Transverse colon (tissue), 4 donors: ENCODE measurements at places on chromosomes 6 and 20. TPM values are rescaled to one million over a fixed set of nuclear protein-coding genes. Genes with fewer than 3 reads are reported as not detected.

DNA sequence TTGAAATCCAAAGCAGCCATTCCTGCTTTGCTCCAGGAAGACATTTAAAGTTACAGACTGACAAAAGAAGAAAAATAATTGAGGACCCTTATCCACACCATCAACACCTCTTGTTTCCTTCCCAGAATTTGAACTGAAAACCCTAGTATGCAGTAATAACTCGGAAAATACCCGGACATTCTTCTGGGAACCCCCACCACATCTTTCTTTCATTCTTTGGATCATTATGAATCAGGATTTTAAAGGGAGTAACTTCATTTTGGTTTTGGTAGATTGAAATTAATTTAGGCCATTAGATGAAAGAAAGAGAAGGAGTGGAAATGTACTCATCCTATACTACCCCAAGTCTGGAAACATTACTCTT, 213.8 kb upstream of the MARCKS start:
- no peak for DNase-seq

- DNase-seq = no peak
Measured at GRCh38 chr20:36238153-36238552, 1.9 kb downstream of the AAR2 start.

DNA sequence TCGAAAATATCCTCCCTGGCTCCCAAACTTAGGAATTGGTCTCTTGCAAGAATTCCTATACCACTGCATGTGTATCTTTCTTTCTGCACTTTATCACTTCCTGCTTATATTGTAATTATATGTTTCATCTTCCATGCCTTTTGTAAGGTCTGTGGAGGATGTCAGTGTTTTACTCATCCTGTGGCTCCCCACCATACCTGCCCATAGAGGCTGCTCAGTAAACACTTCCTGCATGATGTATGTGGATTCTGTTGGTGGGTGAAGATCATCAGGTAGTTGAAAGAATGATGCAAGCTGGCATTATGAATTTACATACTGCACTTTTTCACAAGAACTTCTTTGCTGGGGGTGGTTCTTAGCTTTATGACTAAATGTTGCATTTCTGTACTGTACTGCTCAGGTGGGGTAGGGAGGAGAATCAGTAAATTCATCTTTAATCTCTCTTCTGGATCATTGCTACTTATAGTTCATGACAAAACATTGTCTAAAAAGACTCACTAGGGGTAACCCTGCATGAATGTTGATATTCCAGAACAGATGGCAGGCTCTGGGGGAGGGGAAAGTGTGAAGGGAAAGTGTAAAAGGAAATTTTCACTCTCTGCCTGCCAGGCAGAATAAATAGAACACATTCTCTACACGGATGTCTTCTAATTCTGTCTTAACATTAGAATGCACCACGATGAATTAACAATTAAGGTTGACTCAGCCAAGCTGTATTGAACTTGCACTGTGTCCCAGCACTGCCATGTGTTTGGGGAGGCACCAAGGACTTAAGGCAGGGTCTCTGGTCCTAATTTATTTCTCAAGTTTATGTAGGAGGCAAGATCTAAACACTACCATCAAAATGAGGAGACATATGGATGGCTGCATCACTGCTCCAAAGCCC, 36.0 kb upstream of the KLHL31 start:
- no peak for DNase-seq

- no peak for DNase-seq
Measured at GRCh38 chr6:136037876-136038460, 186.5 kb downstream of the PDE7B start.

DNA sequence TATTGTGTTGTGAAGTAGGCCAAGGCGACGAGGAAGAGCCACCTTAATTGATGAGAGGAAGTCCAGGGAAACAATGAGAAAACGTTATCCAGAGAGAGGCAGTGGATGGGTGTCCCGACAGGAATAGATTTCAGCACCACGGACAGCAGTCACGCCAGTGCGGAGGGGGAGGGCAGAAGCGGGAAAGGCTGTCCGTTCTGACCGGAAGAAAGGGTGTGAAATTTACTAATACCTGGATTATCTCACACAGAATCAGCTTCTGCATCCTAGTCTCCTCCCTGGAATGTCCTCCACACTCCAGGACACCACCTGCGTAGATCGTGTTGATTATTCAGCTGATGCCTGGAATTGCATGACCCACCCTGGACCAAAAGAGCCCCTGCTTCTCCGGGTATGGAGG, 7.4 kb upstream of the BPIFA3 start:
- DNase-seq = peak; percentile 56

DNA sequence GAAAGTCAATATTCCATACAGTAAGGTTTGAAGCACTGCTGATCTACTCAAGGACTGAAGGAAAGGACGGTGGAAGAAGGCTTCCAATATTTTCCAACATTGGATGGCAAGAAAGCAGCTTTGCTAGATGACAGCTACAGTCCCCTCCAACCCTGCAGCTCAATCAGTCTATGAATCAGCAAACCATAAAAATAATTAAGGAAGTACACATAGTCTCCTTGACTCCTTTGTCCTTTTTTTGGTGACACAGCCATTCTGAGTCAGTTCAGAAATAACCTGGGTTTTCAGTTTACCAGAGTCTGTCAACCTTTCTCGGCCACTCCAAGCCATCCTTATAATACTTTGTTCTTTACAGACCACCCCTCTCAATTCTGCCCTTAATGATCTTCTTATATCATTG, 232.5 kb downstream of the IBTK start:
- no peak for DNase-seq

- no peak for DNase-seq
Measured at GRCh38 chr6:118334634-118335033, 213.5 kb upstream of the PLN start.

- DNase-seq = no peak
Measured at GRCh38 chr6:36357872-36358225, 21.2 kb upstream of the BNIP5 start.

DNA sequence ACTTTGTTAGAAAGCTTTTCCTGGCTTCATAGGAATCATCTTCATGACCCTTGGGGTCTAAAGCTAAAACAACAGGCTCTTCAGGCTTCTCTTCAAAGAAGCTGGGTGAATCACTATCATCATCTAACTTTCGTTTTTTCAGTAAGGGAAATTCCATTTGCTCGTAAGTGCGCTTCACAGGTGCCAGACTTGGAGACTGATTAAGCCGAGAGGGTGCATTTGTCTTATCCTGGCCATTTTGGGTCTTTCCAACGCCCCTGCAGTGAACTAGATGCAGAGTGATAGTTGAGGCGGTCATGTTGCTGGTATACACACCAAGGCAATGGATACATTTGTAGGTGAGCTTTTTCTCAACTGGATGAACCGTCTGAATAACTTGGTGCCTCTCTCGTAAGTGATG, 38.8 kb downstream of the ADNP start:
- no peak for DNase-seq

GRCh38 chr6:3013486-3013885, 13.8 kb downstream of the NQO2 start:
- DNase-seq = no peak

GRCh38 chr6:136063096-136063495, 187.0 kb downstream of the MTFR2 start:
- no peak for DNase-seq

GRCh38 chr20:47273591-47274235, 82.8 kb downstream of the ZMYND8 start:
- no peak for DNase-seq

GRCh38 chr20:64119301-64119680, 11.9 kb upstream of the NPBWR2 start:
- DNase-seq = no peak

- no peak for DNase-seq
Measured at GRCh38 chr20:11188843-11189603, 515.2 kb upstream of the JAG1 start.

DNA sequence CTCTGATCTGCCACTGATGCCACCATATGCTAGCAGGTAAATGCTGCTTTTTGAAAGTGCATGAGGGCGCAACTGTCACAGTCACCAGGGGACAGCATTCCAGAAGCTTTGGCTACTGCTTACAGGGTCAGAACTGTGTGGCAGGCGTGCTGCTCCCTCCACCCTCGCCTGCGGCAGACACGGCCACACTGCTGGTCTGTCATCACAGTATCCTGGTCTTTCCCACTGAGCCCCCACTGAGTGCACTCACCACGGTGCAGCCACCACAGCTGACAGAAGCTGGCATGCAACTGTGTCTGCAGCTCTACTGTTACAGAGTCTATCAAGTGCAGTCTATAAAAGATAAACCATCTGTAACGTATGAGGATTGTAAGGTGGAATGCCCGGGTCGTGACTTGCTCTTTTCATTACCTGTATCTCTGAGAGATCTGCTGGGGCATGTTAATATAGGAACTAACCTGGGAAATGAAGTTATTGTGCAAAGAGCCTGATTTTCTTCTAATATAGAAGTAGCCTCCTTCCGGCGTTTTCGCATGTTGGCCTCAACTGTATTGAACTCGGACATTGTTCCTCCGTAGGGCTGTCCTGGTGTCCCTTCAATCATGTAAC, 24.5 kb downstream of the GCLC start:
- DNase-seq = no peak

- DNase-seq = no peak
Measured at GRCh38 chr20:10680571-10680970, 6.8 kb upstream of the JAG1 start.

DNA sequence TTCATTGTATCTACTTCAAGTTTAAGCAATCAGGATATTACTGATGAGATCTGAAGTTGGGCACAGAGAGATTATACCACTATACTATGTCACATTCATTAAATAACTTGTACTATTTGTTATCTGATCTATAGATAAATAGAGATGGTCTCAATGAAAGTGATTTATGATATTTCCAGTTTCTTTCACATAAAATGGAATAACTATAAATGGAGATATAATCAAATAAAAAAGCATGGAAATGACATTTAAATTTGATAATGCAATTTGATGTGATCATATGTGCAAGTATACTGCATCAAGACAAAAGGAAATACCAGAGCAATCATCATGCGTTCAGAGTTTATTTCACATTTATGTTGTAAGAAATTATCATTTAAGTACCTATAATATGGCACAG, 368.9 kb downstream of the PKHD1 start:
- no peak for DNase-seq

DNA sequence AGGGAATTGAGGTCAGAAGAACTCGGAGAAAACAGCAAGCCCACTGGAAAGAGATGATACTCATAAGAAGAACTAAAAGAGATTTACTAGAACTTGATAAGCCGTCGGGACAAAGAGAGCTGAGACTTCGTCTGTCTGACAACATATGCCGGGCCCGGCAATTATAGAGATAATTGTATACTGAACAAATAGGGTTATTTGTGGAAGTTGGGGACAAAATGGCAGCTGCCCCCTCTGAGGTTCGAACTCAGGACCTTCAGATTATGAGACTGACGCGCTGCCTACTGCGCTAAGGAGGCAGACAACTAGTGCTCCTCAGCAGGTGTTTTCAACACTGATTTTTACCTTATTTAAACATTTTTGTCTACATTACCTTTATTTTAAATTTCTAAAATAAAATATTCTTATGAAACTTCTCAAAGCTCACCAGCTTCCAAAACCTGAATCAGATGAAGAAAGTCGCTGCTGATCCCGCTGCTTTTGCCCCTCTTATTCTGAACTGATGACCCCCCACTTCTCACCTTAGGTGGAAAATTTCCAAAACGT, 29.3 kb upstream of the TRIM27 start:
- DNase-seq = peak; percentile 37

DNA sequence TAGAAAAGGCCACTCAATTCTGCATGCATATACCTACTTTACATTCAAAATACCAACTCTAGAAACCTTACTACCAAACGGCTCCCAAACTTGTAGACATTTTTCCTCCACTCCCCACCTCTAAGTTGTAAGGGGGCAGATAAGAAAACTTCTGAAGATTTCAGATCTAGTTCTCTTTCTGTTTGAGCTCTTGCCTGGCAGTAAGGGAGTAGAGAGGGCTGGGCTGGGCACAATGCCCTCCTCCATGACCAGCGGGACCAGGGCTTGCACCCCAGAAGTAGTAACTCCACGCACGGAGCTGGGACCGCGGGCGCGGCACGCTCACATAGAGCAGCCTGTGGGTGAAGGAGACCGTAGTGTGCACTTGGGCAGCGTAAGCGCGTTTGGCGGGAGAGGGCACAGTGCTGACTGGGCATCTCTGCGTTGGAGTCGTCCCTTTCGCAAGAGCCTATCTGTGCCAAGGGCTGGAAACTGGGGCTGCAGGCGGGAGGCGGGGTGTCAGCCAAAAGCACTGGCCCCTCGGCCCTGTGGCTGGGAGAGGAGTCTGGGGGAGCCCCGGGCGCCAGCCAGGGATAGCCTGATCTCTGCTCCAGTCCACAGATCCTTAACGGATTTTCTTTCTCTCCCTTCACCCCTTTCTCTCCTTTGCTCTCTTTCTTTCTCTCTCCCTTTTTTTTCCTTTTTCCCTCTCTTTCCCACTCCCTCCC, 32.4 kb downstream of the PHACTR1 start:
- no peak for DNase-seq

DNA sequence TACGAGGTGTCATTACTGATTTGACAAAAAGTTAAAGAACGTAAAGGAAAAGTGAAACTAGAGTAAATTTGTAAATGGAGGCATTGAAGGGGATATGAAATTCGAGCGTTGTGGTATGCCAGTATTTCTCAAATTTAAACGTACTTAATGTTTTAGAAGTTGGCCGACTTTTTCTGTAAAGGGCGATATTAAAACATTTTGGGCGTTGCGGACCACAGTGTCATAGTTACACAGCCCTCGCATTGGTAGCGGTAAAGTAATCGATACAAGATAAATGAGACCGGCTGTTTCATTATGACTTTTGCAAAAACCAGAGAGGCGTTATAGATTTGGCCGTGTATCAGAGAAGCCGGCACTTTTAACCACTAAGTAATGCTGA, 39.6 kb downstream of the OR2B2 start:
- no peak for DNase-seq

- no peak for DNase-seq
Measured at GRCh38 chr6:91719414-91719813, 1132.5 kb upstream of the MAP3K7 start.

DNA sequence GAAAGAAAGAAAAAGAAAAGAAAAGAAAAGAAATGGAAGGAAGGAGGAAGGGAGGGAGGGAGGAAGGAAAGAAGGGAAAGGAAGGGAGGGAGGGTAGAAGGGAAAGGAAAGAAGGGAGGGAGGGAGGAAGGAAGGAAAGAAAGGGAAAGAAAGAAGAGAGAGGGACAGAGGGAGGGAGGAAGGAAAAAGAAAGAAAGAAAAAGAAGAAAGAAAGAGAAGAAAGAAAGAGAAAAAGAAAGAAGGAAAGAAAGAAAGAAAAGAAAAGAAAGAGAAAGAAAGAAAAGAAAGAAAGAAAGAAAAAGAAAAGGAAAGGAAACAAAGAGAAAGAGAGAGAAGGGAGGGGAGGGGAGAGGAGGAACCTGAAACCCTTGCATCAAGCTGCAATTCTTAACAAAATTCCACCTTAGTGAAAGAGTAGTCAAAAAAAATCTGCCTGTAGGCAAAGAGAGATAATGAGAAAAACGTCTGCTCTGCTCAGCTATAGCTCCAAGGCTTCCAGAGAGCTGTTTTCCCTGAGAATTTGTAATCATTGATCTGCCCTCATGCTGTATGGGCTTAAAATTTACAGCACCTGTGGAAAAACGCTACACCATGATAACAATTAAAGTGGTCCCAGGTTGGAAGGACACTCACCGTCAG, 16.7 kb upstream of the MYCT1 start:
- DNase-seq = no peak

CNBD2 gene
- total RNA-seq = not detected

SPEF1 gene
- total RNA-seq = not detected

DLGAP4 gene
- total RNA-seq = 78.0 TPM

PHACTR3 gene
- 7.1 TPM for total RNA-seq

FAM217A gene
- not detected for total RNA-seq

OXT gene
- not detected for total RNA-seq

LPIN3 gene
- 170 TPM for total RNA-seq

BCLAF1 gene
- total RNA-seq = 495 TPM

HLA-DPB1 gene
- total RNA-seq = 68.0 TPM

SYNJ2 gene
- total RNA-seq = 42.6 TPM

CST2 gene
- total RNA-seq = not detected

FOXF2 gene
- 9.0 TPM for total RNA-seq

SLC16A10 gene
- 3.2 TPM for total RNA-seq

FRK gene
- 13.3 TPM for total RNA-seq
